Daoy (cell line): ENCODE measurements at places on chromosomes 4 and X.

GRCh38 chr4:81431971-81432370 is 39.7 kb downstream of the RASGEF1B start:
- DNase-seq = no peak

DNA sequence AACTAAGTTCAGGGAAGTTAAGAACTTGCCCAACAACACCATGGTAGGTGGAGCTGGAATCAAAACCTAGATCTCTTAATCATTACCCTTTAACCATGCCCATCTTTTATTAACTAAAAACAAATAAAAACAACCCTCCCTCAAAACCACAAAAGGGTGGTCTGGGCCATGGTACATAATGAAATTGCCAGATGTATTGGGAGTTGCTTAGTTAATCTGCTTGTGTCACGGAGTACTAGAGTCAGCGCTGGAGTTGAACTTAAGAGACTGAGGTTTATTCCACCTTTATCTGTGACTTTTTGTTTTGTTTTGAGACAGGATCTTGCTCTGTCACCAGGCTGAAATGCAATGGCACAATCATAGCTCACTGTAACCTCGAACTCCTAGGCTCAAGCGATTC is 13.3 kb downstream of the LRRC66 start:
- DNase-seq = no peak

DNA sequence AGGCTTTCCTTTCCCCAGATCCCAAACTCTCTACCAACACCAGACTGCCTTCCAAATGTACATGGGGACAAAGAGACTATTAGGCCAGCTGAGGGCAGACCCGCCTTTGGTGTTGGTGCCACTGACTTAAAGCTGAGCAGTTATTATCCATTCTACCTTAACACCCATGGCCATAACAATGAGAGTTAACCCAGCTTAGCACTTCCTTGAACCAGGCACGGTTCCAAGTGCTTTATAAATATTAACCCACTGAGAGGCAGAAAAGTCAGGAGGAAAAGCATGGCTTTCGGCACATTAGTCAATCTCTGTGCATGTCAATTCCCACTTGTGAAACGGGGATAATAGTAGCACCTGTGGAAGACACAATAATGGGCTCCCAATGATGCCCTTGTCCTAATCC is 243.1 kb upstream of the ANXA3 start:
- DNase-seq = no peak

GRCh38 chrX:56813318-56813837 is 84.3 kb downstream of the NBDY start:
- DNase-seq = peak; percentile 77

GRCh38 chrX:117973110-117973807 is 143.4 kb downstream of the KLHL13 start:
- DNase-seq = peak; percentile 9

GRCh38 chr4:182494103-182494502 is 250.9 kb downstream of the TENM3 start:
- DNase-seq = no peak

- peak; percentile 27 for DNase-seq
These were observed 44.8 kb upstream of the HMX1 start for GRCh38 chr4:8916351-8916885.

GRCh38 chr4:108772402-108772801 is 9.5 kb upstream of the ETNPPL start:
- no peak for DNase-seq

- DNase-seq = no peak
These were observed 77.4 kb downstream of the WNK3 start for GRCh38 chrX:54280466-54280865.

DNA sequence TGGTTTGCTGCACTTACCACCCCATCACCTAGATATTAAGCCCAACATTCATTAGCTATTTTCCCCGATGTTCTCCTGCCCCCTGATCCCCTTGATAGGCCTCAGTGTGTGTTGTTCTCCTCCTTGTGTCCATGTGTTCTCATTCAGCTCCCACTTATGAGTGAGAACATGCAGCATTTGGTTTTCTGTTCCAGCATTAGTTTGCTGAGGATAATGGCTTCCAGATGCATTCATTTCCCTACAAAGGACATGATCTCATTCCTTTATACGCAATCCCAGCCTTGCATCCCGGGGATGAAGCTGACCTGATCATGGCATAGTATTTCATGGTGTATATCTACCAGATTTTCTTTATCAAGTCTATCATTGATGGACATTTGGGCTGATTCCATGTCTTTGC is 99.0 kb upstream of the DCAF12L2 start:
- no peak for DNase-seq

GRCh38 chrX:1463581-1463980 is 10.9 kb upstream of the ASMTL start:
- no peak for DNase-seq

DNA sequence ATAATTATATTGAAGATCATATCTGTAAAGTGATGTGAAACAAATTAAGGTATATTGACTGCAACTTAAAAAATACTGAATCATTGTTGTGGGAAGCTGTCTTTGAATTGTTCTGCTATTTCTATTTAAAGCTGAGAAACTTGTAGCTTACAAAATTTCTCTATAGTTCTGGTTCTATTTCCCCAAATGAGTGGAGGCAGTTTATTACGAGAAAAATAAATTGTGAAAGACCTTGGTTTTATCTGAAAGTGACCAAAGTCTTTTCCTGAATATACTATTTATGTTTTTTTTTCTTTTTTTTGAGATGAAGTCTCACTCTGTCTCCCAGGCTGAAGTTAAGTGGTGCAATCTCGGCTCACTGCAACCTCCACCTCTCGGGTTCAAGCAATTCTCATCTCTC is 165.4 kb downstream of the SH3BGRL start:
- no peak for DNase-seq

DNA sequence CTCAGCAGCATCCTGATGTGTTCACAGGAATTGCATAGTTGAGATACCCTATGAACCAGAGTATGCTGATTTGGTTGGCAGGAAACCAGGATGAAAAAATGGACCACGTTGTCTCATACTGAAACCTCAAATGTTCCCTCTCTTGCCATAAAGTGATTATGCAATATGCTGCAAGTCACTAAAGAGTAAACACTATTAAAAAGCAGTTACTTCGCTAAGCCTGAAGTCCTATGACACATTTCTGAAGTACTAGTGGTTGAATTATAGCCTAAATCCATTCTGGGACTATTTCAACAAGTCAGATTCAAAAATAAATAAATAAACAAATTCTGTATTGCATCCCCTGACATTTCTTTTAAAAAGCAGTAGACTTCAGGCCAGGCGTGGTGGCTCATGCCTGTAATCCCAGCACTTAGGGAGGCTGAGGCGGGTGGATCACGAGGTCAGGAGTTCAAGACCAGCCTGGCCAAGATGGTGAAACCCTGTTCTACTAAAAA is 106.0 kb upstream of the NAP1L5 start:
- DNase-seq = peak; percentile 48

DNA sequence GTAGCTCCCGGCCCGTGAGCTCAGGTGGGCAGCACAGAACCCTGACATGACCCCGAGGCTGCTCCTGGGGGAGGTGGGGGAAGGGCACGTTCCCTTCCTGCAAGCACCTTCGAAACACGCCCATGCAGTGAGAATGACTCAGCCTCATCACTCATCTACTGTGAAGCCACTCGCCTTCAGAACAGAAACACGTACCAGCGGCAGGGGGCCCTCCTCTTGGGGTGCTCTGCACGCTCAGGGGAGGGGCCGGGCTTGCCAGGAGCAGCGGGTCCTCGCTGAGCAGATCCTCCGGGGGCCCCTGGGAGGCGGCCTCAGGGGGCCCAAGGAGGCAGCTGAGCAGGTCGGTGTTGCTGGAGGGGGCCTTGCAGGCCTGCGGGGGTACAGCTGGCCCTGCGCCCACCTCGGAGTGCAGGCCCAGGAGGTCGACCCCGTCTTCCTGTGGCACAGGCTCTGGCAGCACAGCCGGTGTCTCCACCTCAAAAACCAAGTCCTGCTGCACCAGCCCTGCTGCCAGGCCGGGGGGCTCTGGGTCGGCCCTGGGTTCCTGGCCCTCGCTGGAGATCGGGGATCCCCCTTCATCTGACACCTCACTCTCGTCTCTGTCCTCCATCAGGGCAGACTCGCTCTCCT is 40.9 kb upstream of the CPLX1 start:
- DNase-seq = peak; percentile 49

DNA sequence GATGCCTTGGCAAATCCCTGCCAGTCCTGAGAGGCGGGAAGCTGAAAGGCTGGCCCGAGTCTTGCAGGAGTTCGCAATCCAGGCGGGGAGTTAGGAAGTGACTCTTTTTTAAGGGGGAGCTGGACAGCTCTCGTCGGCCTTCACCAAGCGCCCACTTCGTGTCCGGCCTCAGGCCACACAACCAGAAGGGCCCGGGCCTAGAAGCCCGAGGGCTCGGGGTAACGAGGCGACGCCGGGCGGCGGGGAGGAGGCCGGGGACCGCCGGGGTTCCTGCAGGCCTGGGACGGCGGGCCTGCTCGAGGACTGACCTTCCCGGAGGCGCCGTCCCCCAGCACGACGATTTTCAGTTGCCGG is 395 bp downstream of the RAB28 start:
- DNase-seq = peak; percentile 56

GRCh38 chr4:96016634-96017299 is 176.9 kb downstream of the PDHA2 start:
- DNase-seq = no peak

DNA sequence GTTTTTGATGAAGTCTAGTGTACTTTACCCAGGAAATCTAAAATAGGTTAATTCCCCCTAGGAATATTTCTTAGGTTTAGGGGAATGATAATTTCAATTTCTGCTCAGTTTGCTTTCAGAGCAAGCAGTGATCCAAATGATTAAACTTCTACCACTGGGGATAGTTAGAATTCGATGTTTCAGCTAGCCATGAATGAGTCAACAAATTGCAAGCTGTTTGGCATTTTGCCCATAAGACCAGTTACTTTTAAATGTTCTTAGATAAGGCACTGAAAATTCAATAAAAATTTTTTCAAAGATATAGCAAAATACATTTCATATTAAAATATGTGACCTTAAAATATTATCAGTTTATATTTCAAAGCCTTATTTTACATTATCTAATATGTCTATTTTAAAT is 993.6 kb downstream of the ARAP2 start:
- no peak for DNase-seq

GRCh38 chr4:156197216-156197615 is 243.6 kb upstream of the CTSO start:
- no peak for DNase-seq

DNA sequence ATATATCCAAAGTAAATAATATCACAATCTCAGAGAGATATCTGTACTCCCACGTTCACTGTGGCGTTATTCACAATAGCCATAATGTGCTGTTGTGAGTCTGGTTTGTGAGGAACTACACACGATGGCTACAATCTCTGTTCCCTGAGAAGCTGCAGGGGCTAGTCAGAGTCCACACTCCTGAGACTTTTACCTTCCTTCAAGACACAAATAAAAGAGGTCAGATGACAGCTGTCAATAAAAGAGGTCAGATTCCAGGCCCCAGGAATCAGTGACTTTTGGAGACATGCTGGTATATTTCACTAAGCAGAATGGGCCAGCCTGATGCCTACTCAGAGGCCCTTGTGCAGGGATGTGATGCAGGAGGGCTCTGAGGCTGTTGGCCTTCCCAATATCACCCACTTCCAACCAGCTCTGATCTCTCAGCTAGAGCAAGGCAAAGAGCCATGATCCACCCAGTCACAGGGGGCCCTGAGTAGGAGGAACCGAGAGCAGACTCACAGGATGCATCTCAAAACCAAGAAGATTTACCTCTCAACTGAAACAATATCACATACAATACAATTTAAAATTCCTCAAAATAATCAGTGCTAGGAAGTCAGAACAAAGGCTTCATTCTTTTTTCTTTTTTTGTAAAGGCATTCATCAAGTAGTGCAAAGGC is 13.8 kb downstream of the FRYL start:
- no peak for DNase-seq

DNA sequence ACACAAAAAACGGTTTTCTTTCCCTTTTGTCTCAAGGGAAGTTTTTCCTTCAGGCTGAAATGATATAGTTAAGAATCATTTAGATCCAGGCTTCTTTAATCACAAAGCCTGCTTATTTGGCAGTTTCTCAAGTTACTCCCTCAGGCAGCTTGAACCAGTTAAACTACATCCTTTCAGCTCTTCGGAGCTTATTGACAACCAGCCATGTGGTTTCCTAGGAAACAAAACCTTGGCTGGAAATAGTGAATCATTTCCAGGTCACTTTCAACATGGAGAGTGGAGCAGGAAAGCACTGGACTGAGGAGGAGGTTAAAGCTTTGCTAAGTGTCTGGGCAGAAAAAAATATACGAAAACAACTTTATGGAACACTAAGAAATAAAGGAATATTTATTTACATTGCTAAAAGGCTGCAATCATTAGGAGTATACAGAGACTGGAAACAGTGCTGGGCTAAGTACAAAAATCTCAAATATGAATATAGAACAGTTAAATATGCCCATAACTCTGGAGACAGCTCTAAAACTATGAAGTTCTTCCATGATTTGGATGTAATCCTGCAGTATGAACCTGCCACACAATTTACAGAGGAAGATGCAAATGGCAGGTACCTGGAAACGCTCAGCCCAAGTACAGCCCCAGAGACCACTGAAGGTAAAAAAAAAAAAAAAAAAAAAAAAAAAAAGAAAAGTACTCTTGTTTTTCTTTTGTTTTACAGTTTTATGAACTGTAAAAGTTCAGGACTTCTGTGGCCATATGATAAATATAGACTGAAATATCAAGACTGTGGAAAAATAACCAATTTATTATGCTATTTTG is 23.2 kb upstream of the AASDH start:
- DNase-seq = peak; percentile 76

DNA sequence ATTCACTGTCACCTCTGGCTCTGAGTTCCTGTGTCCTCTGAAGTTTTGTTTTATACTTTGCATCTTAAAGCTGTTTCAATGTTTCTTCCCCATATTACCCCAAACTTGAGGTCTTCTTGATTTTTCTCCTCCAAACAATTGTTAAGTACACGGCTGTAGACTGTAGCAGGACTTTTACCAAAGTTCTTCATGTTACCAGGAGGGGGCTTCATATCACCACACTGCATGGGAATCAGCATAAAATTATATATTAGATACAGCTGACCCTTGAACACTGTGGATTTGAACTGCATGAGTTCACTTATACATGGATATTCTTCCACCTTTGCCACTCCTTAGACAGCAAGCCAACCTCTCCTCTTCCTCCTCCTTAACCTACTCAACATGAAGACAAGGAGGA is 56.6 kb downstream of the SPATA18 start:
- DNase-seq = no peak

- no peak for DNase-seq
These were observed 21.5 kb downstream of the AMOT start for GRCh38 chrX:112819008-112819640.

GRCh38 chr4:39873823-39874222 is 103.9 kb downstream of the PDS5A start:
- no peak for DNase-seq

- no peak for DNase-seq
These were observed 2.0 kb upstream of the ZDHHC9 start for GRCh38 chrX:129845616-129846190.

DNA sequence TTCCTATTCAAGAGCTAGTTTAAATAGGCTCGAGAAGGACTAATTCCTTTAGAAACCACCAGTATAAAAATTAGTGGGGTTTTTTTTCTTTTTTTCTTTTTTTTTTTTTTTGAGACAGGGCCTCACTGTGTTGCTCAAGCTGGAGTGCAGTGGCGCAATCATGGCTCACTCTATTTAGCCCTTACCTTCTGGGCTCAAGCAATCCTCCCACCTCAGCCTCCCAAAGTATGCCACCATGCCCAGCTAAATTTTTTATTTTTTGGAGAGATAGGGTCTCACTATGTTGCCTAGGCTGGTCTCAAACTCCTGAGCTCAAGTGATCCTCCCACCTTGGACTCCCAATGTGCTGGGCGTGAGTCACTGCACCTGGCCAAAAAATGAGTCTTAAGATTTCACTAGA is 52.8 kb downstream of the APOO start:
- no peak for DNase-seq
